Fibroblast of skin of abdomen (primary cell): ENCODE measurements at places on chromosomes 2 and 18.
A peak's percentile ranks its signal among the peaks of the same experiment; 100 is the strongest.

- DNase-seq: no peak
Observed at GRCh38 chr2:110869472-110870446, 137.4 kb downstream of the ACOXL start.

DNA sequence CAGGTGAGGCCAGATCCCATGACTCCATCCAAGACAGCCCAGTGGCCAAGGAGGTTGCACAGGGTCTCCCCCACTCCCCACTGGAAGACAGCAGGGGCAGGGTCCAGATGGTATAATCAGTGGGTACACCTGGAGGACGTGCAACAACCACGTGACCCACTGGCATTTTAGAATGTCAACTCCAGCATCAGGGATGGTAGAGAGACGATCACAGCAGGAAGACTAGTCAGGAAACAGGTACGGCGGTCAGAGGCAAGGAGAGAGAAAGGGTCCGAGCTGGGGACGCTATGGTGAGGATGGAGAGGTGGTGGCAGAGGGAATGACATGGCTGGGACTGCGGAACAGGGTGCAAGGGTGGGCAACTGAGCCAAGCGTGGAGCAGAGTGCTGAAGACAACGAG lies 23.0 kb downstream of the SERTAD2 start:
- DNase-seq: no peak

GRCh38 chr18:58579561-58580047 lies 49.3 kb downstream of the ALPK2 start:
- DNase-seq: peak; percentile 96

- no peak for DNase-seq
Observed at GRCh38 chr2:131584940-131585339, 57.3 kb downstream of the CCDC74A start.

DNA sequence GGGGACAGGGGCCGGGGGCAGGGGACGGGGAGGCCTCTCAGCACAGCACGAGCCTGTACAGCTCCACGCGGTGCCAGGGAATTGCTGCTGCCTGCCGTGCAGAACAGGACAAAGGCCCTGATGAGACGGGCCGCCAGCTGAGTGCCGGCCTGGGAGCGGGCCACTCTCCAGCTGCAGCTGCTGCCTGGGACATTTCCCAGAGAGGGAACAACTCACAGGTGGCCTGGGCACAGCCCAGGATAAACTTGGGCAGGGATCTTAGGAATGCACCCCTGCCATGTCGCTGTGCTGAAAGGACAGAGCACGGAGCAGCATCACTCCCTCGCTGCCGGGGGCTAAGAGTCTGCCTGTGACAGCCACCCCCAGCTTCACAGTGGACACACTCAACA lies 38.8 kb downstream of the CENPO start:
- DNase-seq: no peak

GRCh38 chr2:145146691-145147090 lies 626.8 kb upstream of the ZEB2 start:
- no peak for DNase-seq

DNA sequence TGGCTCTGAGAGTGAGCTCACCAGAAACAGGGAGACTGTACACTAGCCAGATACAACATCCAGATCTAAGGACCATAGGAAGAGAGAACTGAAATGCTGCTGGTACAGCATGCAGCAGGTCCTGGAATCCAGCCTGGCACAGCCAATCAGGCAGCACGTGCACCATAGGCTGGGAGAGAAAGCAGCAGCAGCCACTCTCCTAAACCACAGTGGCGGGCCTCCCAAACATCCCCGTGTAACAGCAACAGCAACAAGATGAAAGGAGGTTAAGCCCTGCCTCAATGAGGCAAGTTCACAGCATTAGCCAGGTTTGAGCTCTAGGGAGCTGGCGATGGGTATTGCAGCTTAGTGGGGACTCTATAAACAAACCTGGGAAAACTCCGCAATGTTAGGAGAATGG lies 192.0 kb downstream of the EPHA4 start:
- no peak for DNase-seq

DNA sequence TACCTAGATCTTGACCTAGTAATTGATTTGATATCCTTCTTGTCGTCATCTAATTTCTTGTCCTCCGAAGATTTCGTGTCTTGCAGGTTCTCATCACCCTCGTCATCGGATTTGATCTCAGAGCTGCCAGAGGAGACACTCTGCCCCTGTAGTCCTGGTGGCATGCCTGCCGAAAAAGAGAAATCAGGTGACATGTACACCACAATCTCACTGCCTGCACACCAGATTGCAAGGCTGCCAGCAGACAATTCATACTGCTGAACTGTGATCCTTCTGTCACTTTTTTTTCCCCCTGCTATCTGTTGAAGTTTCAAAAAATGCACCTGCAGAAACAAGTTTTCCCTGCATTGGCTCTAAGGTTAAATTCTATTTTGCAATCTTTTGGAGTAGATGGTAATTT lies 273.2 kb upstream of the CCDC68 start:
- DNase-seq: no peak

DNA sequence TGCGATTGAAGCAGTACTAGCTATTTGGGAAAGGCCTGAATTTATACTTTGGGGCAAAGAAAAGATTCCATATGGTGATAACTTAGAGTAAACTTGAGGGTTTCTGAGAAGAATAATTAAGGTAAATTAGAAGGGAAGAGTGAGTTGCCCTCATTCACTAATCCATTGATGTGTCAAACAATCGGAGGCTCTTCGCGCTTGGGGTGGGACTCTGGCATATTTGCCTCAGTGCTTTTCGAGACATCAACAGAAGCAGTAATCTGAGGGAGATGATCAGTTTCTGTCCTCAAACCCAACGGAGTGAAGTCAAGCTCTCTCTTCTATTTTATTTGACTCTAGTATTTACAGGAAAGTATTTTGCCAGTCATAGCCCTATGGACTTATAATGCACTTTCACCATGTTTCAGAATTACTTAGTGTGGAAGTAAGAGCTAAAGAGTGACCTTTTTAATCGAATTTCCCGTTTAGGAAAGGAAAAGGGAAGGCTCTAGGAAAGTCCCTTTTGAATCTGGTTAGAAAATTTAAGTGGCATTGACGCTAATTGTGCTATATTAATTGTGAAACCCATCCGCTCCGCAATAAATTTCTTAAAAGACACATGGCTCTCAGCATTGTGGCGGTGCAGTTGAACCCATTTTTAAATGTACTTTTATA lies 1.3 kb downstream of the RAB10 start:
- no peak for DNase-seq

GRCh38 chr2:217153510-217153909 lies 293.6 kb upstream of the TNP1 start:
- no peak for DNase-seq
